ENCODE measurements at places on chromosomes 3 and 15. TPM values are rescaled to one million over a fixed set of nuclear protein-coding genes. Genes with fewer than 3 reads are reported as not detected.

SLMAP gene
- total RNA-seq: 65.8 TPM

- peaks cover 12% of the 10 kb centered on the region for H3K27me3 ChIP-seq
- H3K4me3 ChIP-seq: no peak overlapping the region
- H3K4me1 ChIP-seq: no peaks in the 10 kb centered on the region
- DNase-seq: no peak
- no peaks in the 10 kb centered on the region for H3K36me3 ChIP-seq
- H3K27ac ChIP-seq: no peak overlapping the region
Observed at GRCh38 chr3:154144825-154145465, 23.8 kb downstream of the ARHGEF26 start.

DNA sequence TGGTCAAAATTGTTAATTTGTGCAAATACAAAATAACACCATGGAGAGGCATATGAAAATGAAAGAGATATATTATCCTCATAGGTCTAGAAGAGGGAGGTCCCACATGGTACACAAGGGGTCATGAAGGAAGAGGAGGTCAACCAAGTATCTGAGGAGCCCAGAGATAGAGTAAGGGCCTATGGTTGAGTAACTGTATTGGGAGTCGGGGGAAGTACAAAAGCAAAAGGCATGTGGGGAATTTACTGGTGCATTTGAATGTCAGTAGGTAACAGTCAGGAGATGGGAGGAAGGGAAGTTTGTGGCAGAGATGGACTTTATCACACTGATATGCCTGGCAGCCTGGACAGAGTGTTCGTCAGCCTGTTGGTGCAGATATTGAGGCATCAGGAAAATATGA is 1113.7 kb downstream of the OTOL1 start:
- H3K27ac ChIP-seq: no peak overlapping the region
- H3K36me3 ChIP-seq: no peaks in the 10 kb centered on the region
- no peaks in the 10 kb centered on the region for H3K4me1 ChIP-seq
- no peaks in the 10 kb centered on the region for H3K27me3 ChIP-seq

GRCh38 chr3:106341087-106341486 is 472.3 kb upstream of the CBLB start:
- no peak for DNase-seq
- H3K36me3 ChIP-seq: no peaks in the 10 kb centered on the region
- no peak overlapping the region for H3K4me3 ChIP-seq
- H3K27ac ChIP-seq: no peak overlapping the region

DNA sequence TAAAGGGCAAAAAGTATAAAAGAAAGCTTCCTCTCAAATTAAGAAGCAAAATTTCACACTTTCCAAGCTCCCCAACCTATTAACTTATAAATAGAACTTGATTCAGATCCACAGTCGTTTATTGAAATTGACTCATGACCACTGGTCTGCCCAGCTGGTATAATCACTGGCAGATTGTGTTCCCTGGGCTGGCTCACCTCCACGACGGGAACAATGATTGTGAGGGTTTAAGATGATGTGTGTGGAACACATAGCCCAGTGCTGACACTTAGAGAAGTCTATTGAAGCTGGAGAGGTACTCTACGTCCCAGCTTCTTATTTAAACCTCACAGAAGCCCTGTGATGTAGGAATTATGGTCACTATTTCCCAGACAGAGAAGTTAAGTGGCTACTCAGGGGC is 90.4 kb downstream of the MB21D2 start:
- DNase-seq: no peak
- no peak overlapping the region for H3K27ac ChIP-seq
- H3K4me3 ChIP-seq: no peak overlapping the region
- no peaks in the 10 kb centered on the region for H3K27me3 ChIP-seq

GRCh38 chr15:65374334-65374733 is 3.5 kb downstream of the IGDCC3 start:
- peaks cover 45% of the 10 kb centered on the region for H3K27me3 ChIP-seq
- H3K4me3 ChIP-seq: no peak overlapping the region
- H3K36me3 ChIP-seq: no peaks in the 10 kb centered on the region
- H3K4me1 ChIP-seq: peaks cover 16% of the 10 kb centered on the region
- H3K27ac ChIP-seq: no peak overlapping the region

DNA sequence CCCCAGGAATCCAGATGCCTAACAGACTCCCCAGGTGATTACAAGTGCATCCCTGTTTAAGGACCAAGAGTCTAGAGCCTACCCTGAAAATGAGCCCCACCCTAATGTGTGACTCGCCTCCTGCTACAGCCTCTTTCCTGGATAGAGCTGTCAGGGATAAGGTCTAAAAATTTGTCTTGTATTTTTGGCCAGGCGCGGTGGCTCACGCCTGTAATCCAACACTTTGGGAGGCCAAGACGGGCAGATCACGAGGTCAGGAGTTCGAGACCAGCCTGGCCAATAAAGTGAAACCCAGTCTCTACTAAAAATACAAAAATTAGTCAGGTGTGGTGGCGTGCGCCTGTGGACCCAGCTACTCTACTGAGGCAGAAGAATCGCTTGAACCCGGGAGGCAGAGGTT is 11.2 kb downstream of the TMC3 start:
- no peaks in the 10 kb centered on the region for H3K27me3 ChIP-seq
- no peak overlapping the region for H3K4me3 ChIP-seq
- no peaks in the 10 kb centered on the region for H3K4me1 ChIP-seq
- H3K27ac ChIP-seq: peak overlapping the region; percentile 67
- no peak for DNase-seq

GRCh38 chr3:71514621-71515020 is 68.9 kb downstream of the FOXP1 start:
- no peak overlapping the region for H3K27ac ChIP-seq
- peaks cover 22% of the 10 kb centered on the region for H3K4me1 ChIP-seq
- no peak overlapping the region for H3K4me3 ChIP-seq
- DNase-seq: no peak
- H3K36me3 ChIP-seq: no peaks in the 10 kb centered on the region
- no peaks in the 10 kb centered on the region for H3K27me3 ChIP-seq

All from naive thymus-derived CD8-positive, alpha-beta T cell (primary cell).